ENCODE measurements at places on chromosomes 1 and 21.

- no peak for DNase-seq
These were observed 82.3 kb downstream of the TM2D1 start for GRCh38 chr1:61642475-61643232.

DNA sequence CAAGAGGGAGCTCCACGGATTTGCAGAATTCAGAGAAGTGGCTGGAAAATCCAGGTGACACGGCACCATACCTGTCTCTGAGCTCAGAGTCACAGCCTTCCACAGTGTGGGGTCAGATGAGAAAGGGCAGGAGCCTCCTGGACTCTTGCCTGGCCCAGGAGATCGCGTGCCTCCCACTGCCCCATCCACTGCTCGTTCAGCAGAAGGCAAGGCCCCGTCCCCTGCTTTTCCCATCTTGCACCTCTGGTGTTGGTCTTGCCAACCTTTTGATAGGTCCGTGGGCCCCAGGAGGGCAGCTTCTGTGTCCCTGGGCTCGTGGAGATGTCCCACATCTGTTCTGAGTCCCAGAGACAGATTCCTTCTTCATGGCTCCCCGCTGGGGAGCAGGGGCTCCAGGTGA lies 83.7 kb upstream of the VAMP3 start:
- DNase-seq, result no peak

GRCh38 chr1:201305815-201306214 lies 22.5 kb downstream of the PKP1 start:
- DNase-seq, result no peak

GRCh38 chr21:34913811-34914210 lies 135.3 kb downstream of the RUNX1 start:
- no peak for DNase-seq

- no peak for DNase-seq
These were observed 7.9 kb downstream of the SELE start for GRCh38 chr1:169725930-169726329.

- DNase-seq, result no peak
These were observed 3.5 kb upstream of the KRTAP27-1 start for GRCh38 chr21:30340714-30341573.

DNA sequence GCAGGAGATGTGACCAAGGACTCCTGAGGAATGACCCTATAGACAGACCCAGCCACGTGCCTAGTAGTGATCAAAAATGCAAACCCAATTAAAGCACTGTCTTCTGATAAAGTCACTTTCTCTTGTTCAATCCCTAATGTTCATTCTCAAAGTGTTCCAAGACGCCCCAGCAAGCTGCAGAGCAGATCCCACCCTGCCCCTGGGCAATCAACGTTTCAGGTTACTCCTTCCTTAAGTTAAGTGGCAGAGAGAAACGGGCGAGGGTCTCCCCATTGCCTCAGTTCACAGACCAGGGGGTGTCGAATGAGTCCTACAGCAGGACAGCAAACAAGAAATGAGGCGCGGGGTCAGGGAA lies 699 bp upstream of the RGS2 start:
- DNase-seq, result no peak

DNA sequence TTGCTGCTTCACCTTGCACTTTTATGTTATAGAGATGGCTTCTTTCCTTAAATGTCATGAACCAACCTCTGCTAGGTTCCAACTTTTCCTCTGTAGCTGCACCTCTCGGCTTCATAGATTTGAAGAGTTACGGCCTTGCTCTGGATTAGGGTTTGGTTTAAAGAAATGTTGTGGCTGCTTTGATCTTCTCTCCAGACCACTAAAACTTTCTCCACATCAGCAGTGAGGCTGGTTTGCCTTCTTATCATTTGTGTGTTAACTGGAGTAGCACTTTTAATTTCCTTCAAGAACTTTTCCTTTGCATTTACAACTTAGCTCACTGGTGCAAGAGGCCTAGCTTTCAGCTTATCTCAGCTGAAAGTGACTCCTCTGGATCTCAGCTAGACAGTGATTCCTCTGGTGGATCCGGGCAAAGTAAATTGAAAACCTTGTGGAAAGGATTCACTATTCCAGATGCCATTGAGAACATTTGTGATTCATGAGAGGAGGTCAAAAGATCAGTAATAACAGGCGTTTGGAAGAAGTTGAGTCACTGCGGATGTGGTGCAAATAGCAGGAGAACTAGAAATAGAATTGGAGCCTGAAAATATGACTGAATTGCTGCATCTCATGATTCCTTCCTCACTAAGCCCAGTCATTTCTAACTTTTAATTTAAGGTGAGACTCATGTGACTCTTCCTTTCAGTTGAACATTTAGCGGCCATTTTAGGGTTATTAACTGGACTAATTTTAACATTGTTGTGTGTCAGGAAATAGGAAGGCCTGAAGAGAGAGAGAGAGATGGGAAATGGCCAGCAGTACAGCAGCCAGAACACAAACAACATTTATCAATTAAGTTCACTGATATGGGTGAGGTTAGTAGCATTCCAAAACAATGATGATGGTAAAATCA lies 16.2 kb upstream of the RGS1 start:
- DNase-seq, result no peak

DNA sequence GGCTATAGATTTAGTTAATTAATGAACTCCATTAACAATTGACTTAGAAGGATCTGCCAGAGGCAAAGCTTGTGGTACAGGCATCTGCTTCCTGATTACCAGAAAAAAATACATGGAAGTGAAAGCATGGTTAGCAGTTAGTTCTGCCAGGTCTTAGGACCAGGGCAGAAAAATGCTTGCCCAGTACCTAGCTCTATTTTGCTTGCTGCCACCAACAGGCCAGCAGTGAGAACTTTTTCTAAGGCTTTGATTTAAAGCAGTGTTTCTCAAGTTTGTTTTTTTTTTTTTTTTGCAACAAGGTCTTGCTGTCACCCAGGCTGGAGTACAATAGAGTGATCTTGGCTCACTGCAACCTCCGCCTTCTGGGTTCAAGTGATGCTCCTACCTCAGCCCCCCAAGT lies 16.4 kb upstream of the MTF1 start:
- DNase-seq, result no peak

GRCh38 chr1:204409123-204409522 lies 2.5 kb downstream of the PPP1R15B start:
- no peak for DNase-seq

GRCh38 chr1:217048104-217048707 lies 325.0 kb upstream of the ESRRG start:
- no peak for DNase-seq

DNA sequence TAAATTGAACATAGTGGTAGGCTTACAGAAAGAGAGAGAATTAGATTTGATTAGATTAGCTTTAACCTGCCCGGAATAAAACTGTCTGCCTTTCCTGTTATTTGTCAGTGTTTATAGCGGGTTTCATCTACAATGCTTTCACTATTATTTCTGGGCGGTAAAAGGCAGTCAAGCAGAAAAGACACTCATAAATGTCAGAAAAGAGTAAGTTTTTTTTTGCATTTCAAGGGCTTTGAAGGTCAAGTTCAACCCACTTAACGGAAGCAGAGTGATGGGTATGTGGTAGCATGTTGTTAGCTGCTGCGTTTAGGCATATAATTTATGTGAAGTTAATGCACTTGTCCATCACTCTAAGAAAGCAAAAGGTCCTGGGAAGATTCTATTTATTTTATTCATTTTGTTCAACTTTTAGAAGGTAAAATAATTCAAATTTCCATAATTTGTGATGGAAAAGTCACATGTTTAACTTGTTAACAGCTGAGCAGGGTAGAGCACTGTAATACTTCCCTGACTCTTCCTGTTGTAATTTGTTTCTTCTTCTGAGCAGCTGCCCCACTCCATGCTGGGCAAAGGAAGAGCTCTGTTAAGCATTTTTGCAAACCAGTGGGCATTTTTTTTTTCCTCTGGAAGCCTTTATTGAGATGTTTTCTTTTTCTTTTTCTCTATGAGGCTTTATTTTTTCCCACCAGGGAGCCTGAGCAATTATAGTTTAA lies 220.1 kb downstream of the ST6GALNAC3 start:
- no peak for DNase-seq

DNA sequence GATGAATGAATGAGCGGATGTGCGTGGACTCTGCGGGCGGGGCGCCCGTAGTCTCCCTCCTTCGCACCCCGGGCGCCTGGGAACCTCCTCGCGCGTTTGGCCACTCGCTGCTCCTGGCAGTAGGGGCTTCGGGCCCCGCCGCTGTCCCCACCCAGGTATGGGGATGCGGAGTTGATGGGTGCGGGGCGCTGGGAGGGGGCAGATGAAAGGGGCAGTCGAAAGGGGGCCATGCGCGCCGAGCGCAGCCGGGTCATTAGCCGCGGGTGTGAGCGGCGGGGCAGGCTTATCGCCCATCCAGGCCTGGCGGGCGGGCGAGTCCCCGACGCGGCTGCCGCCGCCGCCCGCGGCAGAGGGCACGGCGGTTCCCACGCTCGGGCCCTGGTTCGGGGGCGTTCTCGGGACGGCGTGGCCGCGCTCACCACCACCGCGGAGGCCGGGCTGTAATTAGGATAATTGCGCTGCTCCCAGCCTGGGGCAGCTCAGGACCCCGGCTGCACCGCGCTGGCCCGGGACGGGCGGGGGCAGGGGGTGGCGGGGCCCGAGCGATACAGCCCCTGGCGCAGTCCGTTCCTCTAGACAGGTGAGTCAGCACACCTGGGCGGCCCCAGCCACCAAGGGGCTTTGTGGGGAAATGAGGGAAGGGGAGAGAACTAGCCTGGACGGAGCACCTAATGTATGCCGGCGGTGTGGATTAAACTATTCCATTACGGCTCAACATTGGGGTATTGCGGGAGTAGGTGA lies 22.1 kb upstream of the CITED4 start:
- DNase-seq, result no peak

DNA sequence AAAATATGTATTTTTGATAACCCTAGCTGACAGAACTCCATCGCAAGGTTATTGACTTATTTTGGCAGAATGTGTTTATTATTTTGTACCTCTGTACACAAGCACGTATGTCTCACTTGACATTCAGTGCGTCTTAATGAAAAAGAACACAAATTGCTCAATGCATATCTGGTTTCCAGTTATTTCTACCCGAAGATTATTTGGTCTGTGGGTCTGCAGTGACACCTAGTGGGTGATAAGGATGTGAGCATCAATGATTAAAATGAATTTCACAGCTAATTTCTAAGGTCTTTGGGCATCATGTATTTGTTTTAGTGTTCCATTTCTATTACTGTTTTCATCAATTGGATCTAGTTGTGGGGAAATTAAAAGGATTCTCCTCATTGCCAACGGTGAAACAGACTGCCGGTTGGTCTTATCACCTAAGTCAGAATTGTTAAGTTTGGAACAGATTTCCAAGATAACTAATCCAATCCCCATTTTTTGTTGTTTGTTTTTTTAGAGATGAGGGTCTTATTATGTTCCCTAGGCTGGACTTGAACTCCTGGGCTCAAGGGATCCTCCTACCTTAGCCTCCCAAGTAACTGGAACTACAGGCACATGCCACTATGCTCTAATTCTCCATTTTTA lies 13.9 kb downstream of the DDX20 start:
- no peak for DNase-seq

DNA sequence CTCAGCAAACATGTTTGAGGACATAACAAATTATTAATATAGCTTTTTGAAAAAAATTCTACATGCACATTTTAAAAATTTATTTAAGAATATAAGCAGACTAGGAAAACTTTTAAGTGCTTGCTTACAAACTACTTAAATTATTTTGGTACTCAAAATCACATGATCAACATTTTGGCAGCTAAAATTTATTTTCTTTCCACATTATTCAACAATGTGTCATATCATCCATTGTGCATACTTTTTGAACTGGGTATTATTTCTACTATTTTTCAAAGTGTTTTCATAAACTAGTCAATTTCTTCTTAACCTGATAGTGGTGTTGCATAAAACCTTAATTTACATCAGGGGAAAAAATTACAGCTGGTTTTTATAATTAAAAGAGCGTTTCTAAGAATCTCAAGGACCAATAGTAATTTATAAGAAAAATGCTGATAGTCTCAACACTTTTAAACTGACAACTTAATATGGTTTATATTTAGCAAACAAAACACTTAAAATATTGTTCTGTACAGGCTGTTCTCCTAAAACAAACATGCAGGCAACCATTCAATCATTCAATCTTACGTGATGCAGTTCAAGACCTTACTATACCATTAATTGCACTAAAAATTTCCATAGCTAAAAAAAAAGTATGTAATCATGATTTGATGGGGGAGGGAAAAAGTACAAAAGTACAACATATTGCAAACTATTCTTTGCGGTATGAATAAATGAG lies 105.0 kb downstream of the GPATCH2 start:
- no peak for DNase-seq

DNA sequence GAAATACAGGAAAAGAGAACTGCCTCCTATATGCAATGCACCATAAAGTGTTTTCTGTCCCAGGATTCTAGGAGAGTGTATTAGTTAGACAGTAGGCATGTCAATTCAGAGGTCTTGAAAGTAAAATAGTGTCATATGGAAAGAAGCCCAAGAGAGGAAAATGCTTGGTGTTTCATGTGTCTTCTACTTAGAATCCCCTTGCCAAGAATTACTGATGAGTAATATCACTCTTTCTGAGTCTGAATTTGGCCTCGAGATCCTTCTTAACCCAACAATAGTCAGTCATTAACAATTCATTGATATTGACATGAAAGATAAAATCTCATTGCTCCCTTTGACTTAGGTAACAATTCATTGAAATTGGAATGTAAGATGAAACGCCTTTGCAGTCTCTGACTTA lies 972.2 kb downstream of the TTLL7 start:
- no peak for DNase-seq

All from tibial nerve (tissue), 4 donors.